GM12878 (cell line): ENCODE measurements at places on chromosomes 1 and 21. TPM values are rescaled to one million over a fixed set of nuclear protein-coding genes. Genes with fewer than 3 reads are reported as not detected.

GRCh38 chr1:47407481-47407880 lies 8.6 kb upstream of the FOXE3 start:
- no peak overlapping the region for H3K27ac ChIP-seq
- H3K4me3 ChIP-seq, result no peak overlapping the region
- H3K36me3 ChIP-seq, result no peaks in the 10 kb centered on the region
- peaks cover 1% of the 10 kb centered on the region; the same call in 1 of the 2 replicates for H3K27me3 ChIP-seq
- no peaks in the 10 kb centered on the region for H3K4me1 ChIP-seq

- H3K4me3 ChIP-seq, result no peak overlapping the region
- no peak for DNase-seq
- H3K36me3 ChIP-seq, result no peaks in the 10 kb centered on the region
- peaks cover 21% of the 10 kb centered on the region for H3K4me1 ChIP-seq
- H3K27me3 ChIP-seq, result no peaks in the 10 kb centered on the region
- no peak overlapping the region for H3K27ac ChIP-seq
Observed at GRCh38 chr1:32239337-32239736, 7.7 kb upstream of the FAM167B start.

DNA sequence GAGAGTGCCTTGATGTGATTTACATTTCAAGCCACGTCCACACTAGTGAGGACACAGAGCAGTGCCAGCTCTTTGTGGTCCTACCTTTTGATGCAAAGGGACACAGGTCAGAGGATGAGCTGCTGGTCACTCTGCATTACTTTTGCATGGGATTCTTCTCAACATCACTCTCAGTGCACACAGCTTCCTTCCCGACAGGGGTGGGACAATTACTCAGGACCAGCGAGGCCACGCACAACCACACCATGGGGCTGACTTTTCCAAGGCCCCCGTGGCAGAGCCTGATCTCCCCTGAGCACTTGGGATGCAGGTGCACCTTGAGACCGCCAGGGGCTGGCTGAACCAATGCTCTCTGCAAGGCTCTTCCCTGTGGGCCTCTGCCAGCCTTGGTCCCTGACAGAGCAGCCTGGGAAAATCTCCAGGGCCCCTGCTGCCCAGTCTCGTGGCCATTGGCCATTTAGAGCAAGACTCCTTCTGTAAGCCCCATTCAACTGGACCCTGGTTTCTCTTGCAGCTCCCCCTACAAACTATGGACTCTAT lies 13.2 kb upstream of the PRAMEF12 start:
- H3K4me3 ChIP-seq, result no peak overlapping the region
- no peaks in the 10 kb centered on the region for H3K4me1 ChIP-seq
- H3K27me3 ChIP-seq, result peaks cover 1% of the 10 kb centered on the region; the same call in 1 of the 2 replicates
- no peak for DNase-seq

ATP1A2 gene
- not detected in 2 replicates for total RNA-seq

DNA sequence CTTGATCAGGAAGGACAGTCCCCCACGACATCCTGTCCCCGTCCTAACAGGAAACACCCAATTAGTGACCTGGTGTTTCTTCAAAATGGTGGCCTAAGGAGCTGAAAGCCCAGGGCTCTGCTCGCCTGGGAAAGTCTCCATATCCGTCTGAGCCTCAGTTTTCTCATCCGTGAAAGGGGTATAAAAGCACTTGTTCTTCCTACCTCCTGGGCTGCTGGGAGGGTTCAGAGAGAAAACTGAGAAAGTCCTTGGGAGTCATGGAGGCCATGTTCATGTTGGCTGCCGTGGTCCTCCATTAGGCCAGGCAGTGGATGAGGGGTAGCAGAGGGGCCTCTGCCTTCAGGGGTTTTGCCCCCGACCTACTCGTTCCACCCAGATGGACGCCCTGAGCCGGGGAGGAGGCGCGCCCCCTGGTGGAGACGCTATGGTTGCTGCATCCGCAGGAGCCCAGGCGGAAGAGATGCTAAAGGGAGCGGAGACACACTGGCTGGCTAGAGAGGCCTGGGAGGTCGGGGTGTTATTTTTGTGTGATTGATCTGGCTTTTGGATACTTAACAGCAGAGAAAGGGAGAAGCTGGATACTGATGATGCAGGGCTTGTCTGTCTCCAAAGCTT lies 113.5 kb downstream of the PRDM2 start:
- no peaks in the 10 kb centered on the region; the same call in 1 of the 2 replicates for H3K36me3 ChIP-seq
- no peak overlapping the region for H3K4me3 ChIP-seq
- peaks cover 13% of the 10 kb centered on the region for H3K4me1 ChIP-seq
- no peaks in the 10 kb centered on the region for H3K27me3 ChIP-seq
- no peak for DNase-seq

GRCh38 chr1:101284021-101284420 lies 47.2 kb downstream of the S1PR1 start:
- H3K36me3 ChIP-seq, result no peaks in the 10 kb centered on the region
- H3K27me3 ChIP-seq, result no peaks in the 10 kb centered on the region
- H3K4me3 ChIP-seq, result no peak overlapping the region
- peaks cover 4% of the 10 kb centered on the region for H3K4me1 ChIP-seq

GRCh38 chr1:96842215-96842614 lies 120.6 kb downstream of the PTBP2 start:
- DNase-seq, result no peak
- no peaks in the 10 kb centered on the region for H3K36me3 ChIP-seq
- no peaks in the 10 kb centered on the region for H3K4me1 ChIP-seq
- no peaks in the 10 kb centered on the region for H3K27me3 ChIP-seq
- H3K4me3 ChIP-seq, result no peak overlapping the region
- no peak overlapping the region for H3K27ac ChIP-seq

CENPL gene
- total RNA-seq, result 16.5 and 19.3 TPM in 2 replicates

A3GALT2 gene
- total RNA-seq, result not detected in 2 replicates

DNA sequence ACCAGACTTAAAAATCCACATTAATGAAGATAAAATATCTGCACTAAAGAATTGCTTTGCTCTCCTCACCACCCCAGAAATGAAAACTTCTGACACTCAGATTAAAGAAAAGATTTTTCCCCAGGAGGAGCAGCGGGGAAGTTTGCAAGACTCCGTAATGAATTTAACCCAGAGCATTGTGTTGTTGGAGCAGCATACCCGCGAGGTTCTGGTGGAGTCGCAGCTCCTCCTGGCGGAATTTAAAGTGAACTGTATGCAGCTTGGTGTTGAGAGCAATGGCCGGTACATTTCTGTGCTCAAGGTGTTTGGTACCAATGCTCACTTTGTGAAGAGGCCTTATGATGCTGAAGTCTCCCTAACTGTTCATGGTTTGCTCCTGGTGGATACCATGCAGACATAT lies 46.4 kb downstream of the VPS13D start:
- H3K4me3 ChIP-seq, result no peak overlapping the region
- H3K36me3 ChIP-seq, result peaks cover 23% of the 10 kb centered on the region
- no peaks in the 10 kb centered on the region for H3K4me1 ChIP-seq
- H3K27ac ChIP-seq, result no peak overlapping the region

DNA sequence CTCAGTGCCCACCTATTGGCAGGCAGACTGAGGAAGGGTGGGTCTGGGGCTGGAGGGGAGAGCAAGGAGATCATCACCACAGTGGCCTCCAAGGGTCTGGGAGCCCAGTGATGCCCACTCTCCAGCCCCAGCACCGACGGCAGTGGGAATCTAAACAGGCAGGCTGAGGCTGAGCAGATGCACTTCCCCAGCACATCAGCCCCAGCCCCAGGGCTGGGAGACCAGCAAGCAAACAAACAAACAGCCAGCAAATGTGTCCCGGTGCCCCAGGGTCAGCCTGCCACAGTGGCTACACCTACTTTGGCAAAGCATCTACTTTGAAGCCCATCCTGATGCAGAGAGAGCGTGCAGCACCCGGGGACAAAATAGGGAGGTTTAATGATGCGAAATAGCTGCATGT lies 216.3 kb upstream of the ZC3H12A start:
- no peaks in the 10 kb centered on the region for H3K36me3 ChIP-seq
- H3K4me3 ChIP-seq, result no peak overlapping the region
- no peak for DNase-seq
- no peaks in the 10 kb centered on the region for H3K4me1 ChIP-seq

- H3K4me3 ChIP-seq, result no peak overlapping the region
- H3K27me3 ChIP-seq, result no peaks in the 10 kb centered on the region
- peak overlapping the region; percentile 98 for H3K27ac ChIP-seq
- H3K36me3 ChIP-seq, result peaks cover 21% of the 10 kb centered on the region; the same call in 1 of the 2 replicates
Observed at GRCh38 chr1:160548960-160549664, 26.1 kb upstream of the SLAMF6 start.

DNA sequence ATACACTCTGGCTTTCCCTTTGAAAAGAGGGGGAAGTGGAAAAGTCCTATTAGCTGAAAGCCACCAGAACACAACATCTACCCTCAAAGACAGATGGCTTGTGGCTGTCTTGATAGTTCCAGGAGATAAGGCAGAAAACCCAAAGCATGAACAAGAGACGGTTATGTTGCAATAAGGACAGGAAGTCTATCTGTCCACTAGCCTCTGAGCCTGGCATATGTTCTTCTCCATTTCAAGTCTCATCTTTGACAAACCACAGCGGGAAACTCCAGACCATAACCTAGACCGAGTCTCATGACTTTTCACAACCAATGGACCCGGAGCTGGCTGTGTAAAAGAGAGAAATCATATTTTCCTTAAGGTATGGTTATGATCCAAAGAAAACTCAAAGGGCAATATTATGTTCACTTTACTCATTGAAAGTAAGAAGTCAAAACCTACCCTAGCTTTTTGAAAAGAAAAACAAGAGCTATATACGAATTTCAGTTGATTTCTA lies 33.8 kb downstream of the DUSP10 start:
- peaks cover 27% of the 10 kb centered on the region for H3K36me3 ChIP-seq
- H3K27ac ChIP-seq, result peak overlapping the region; percentile 81
- peaks cover 45% of the 10 kb centered on the region for H3K4me1 ChIP-seq
- no peaks in the 10 kb centered on the region for H3K27me3 ChIP-seq

DNA sequence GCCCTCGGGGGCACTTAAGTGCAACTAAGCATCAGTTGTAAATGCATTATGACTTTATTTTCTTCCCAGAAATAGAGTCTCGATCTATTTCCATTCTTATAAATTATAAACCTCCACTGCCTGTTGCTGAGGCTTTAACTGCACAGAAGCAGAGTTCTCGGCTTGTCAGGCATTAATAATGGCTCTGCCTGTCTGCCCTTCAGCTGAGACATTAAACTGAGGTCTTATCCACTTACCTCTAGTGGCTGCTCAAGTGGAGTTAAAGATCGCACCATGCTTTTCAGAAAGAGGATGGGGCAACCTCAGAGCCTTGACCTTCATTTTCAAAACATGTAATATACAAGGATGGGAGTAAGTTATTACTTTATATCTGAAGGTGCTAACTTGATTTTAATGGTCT lies 597.6 kb upstream of the PRMT6 start:
- H3K27ac ChIP-seq, result no peak overlapping the region
- no peaks in the 10 kb centered on the region for H3K36me3 ChIP-seq
- H3K4me1 ChIP-seq, result no peaks in the 10 kb centered on the region
- DNase-seq, result no peak

DNA sequence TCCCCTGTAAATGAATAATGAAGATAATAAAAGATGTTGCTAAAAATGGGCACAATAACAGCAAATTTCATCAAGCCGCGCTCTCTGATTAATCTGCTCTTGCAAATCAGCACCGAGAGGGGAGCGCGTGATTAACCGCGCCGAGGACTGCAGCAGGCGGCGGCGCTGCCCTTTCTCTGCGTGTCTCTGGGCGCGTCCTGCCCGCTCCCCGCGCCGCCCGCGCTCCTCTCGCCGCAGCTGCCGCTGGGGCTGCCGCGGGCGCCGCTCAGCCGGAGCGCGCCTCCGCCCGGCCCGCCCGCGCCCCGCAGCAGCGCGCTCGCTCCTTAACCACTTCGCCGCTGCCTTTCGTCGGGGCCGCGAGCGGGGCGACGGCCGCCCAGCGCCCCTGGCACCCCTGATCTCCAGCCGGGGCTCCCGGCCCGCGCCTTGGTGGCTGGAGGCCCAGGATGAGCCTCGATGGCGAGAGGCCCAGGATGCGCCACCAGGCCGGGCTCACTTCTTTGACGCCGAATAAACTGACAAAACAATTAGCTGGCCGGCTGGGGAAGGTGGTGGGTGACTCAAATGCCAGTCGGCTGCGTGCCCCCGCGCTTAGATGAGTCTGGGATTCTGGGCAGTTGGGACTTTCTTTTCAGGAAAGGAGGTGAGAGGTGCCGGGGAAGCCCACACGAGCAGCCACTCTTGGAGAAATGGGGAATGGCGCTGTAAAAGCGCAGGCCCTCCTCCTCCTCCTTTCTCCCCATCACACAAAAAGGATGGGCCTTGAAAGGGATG lies 221.4 kb upstream of the PKN2 start:
- no peaks in the 10 kb centered on the region for H3K4me1 ChIP-seq
- DNase-seq, result no peak
- peaks cover 5% of the 10 kb centered on the region; the same call in 1 of the 2 replicates for H3K27me3 ChIP-seq
- no peak overlapping the region for H3K4me3 ChIP-seq

DNA sequence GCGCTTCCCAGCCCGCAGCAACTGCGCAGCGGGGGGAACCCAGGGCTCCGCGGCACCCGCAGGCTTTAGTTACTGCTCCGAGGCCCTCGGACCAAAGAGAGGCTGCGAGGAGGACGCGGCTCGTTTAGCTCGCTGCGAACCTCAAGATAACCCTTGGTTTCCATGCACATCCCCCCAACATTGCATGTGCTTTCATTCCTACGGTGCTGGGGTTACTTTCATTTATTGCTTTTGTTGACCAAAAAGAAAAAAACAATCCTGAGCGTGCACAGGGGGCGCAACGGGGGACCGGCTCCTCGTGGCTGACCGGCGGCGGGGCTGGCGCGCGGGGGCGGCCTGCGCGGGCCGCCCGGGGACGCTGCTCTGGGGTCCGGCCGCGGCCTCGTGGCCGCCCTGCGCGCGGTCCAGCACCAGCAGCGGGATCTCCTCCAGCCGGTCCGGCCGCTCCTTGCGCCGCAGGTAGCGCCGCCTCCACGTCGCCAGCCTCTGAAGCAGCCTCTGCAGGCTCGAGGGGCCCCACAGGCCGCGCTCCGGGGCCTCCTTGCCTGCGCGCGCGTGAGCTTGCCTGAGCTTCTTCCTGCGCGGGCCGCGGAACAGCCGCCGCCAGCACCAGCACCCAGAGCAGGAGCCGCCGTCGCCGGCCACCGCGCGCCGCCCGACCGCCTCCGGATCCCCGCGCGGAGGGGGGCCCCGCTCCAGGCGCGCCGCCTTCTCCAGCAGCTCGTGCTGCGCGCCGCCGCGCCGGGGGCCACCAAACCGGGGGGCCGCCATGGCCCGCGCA lies 77.4 kb downstream of the DESI2 start:
- H3K4me1 ChIP-seq, result no peaks in the 10 kb centered on the region
- H3K27me3 ChIP-seq, result peaks cover 6% of the 10 kb centered on the region
- H3K36me3 ChIP-seq, result no peaks in the 10 kb centered on the region
- peak overlapping the region; percentile 65; the same call in 1 of the 2 replicates for H3K4me3 ChIP-seq

SEC16B gene
- total RNA-seq, result 0.10 and 0.21 TPM in 2 replicates
